ENCODE measurements at places on chromosomes 12 and 14.

GRCh38 chr14:92352158-92352985 lies 29.4 kb downstream of the SLC24A4 start:
- DNase-seq, result peak; percentile 62

- no peak for DNase-seq
These were observed 124.6 kb downstream of the KTN1 start for GRCh38 chr14:55704654-55705053.

DNA sequence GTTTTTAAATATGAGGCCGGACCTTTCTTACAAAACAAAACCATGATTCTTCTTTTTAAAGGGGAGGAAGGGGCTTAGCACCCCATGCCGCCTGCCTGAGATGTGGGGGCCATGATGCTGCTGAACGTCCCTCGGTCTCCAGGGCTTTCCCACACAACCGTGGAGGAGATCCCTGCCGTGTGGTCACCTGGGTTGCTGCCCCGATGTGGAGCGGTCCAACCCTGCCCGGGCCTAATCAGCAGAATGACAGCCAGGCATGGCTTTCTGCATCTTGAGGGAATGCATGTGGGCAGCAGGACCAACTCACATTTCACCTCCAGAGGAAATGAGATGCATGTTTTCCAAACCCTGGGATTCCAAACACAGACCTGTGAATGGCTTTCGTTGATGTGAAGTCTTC lies 48.9 kb upstream of the C14orf180 start:
- DNase-seq, result no peak

- no peak for DNase-seq
These were observed 15.1 kb upstream of the WNK1 start for GRCh38 chr12:737122-737739.

DNA sequence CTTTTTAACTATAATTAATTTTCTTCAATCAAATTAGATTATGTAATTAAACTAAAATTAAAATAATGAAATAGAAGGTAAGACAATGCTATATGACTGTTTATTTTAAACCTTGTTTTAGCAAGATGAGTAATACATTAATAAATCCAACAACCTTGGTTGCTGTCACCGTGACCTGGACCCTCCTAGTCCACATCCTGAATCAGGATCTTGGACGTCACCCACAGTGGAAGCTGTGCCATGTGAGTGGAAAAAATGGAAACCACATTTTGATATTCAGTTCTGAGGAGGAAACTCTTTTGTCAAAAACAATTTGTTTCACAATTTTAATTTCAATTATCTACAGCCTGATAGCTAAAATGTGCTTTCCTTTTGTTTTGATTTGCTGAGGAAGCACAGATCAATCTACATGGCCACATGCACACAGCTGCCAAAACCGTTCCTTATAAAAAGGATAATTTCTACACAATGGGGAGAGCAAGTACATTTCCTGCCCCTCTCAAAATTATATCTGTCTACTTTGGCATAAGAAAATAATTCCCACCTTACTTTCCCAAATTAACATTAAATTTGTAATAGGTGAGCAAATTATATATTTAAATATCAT lies 255.5 kb downstream of the RASSF9 start:
- DNase-seq, result no peak

- DNase-seq, result peak; percentile 52
These were observed 844 bp downstream of the DPF3 start for GRCh38 chr14:72892879-72893635.
